ENCODE measurements at places on chromosomes 3 and 15. TPM values are rescaled to one million over a fixed set of nuclear protein-coding genes. Genes with fewer than 3 reads are reported as not detected.

The ERC2 gene
- 1.1 TPM for total RNA-seq

The SUMF1 gene
- 45.1 TPM for total RNA-seq

The NKIRAS1 gene
- 6.1 TPM for total RNA-seq

GRCh38 chr3:157409516-157409915, 27.1 kb upstream of the PTX3 start:
- DNase-seq: no peak

DNA sequence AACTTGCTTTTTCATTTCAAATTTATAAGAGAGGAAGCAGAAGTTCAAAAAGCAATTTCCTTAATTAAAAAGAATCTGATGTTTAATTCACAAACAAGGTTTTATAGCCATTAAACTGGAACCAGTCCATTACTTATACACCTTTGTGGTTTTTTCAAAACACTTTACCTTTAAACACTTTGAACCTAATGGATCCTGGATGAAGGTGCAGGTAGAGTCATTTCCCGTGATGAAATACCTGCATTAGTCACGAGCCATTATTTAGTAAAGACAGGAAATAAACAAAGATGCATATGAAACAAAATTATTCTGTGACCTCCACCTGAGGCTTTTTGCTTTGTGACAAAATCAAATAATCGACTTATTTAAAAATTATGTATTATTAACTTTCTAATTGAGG, 341.7 kb upstream of the UBE2E2 start:
- DNase-seq: no peak

GRCh38 chr15:36218322-36218721, 361.1 kb upstream of the CDIN1 start:
- DNase-seq: no peak

- no peak for DNase-seq
These were observed 131.5 kb upstream of the PLXNA1 start for GRCh38 chr3:126851382-126851781.
